Retinal pigment epithelial cell (primary cell): ENCODE measurements at places on chromosomes 13 and 19.

GRCh38 chr19:46471116-46471733, at the start of gene PNMA8A:
TSS of gene PNMA8A (minus strand) at chr19:46471563. CDS start at chr19:46471035, 528 bp downstream.
- DNase-seq = peak; percentile 41

DNA sequence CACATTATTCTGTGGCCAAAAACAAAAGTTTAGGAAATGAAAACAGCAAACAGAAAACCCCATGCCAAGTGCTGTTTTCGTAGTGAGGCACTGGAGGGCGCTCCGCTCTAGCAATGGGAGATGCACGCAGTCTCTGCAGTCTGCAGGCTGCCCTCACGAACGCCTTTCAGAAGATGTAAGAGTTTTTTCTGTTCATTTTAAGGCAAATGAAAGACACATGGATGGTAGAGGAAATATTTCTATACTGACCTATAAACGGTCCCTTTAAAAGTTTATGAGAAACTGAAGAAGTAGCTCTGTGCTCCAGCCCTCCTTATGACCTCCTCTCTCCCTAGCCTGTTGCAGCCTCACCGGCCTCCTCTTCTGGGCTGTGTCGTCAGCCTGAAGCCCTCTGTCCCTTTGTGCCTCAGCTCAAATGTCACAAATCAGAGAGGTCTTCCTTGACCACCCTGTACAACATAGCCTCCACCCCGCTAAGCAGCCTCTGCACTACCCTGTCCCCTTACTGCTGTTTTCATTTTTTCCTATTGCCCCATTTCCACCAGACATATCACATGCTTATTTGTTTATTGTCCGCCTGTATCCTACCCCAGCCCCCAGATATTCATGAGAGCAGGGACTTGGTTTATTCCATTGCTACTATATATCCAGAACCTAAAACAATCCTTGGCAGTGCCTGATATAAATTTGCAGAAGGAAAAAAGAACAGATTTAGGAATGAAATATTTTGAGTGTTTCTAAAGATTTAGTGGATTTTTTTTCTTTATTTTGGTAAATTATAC, 116.4 kb downstream of the TM9SF2 start:
- no peak for DNase-seq

- DNase-seq = no peak
Measured at GRCh38 chr19:10402441-10403038, 802 bp downstream of the CDC37 start.

GRCh38 chr13:70310396-70311119, 202.3 kb upstream of the KLHL1 start:
- peak; percentile 20 for DNase-seq

GRCh38 chr13:33610438-33611120, 207.4 kb upstream of the RFC3 start:
- DNase-seq = peak; percentile 55

DNA sequence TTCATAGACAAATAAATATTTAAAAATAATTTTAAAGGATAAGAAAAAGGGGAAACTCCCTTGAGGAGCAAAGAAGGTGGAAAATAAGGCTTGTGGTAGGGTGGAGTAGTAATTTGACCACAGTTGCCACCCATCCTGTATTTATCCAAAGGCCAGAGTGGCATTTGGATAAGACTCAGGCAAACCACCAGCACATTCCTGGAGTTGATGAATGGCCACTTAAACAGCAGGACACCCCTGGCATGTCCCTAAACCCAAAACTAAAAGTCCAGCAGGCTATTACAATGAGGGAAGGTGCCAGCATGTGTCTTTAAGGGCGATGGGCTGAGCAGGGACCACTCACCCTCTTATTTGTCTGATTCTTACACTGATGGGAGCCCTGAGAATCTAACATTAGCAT, 9.8 kb upstream of the FRY start:
- DNase-seq = no peak

GRCh38 chr13:42532561-42533335, 41.2 kb upstream of the TNFSF11 start:
- no peak for DNase-seq

- no peak for DNase-seq
Measured at GRCh38 chr19:35986664-35987570, 8.1 kb upstream of the SDHAF1 start.

DNA sequence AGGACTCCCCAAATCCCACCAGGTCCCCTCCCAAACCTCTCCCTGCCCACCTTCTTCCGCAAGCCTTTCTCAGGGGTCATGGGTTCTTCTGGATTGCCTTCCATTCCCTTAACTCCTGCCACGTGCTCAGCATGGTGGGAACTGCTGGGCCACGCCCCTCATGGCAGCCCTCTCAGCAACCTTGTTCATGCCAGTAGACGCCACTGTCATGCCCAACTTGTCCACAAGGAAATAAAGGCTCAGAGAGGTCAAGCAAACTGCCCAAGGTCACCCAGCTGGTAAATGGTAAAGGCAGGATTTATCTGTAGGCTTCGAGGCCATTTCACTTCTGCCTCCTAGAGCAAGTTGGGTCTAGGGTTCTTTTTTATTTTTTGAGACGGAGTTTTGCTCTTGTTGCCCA, 10.9 kb downstream of the PRAM1 start:
- no peak for DNase-seq

- DNase-seq = no peak
Measured at GRCh38 chr19:4064149-4064495, 2.6 kb downstream of the ZBTB7A start.

- no peak for DNase-seq
Measured at GRCh38 chr19:38734426-38735256, 9.6 kb downstream of the CAPN12 start.

- DNase-seq = no peak
Measured at GRCh38 chr13:113776231-113777125, 17.5 kb downstream of the TMEM255B start.
